BJ (cell line): ENCODE measurements at places on chromosomes 2 and 18.

- DNase-seq: no peak
These were observed 54.6 kb downstream of the LAMA3 start for GRCh38 chr18:23743733-23744333.

DNA sequence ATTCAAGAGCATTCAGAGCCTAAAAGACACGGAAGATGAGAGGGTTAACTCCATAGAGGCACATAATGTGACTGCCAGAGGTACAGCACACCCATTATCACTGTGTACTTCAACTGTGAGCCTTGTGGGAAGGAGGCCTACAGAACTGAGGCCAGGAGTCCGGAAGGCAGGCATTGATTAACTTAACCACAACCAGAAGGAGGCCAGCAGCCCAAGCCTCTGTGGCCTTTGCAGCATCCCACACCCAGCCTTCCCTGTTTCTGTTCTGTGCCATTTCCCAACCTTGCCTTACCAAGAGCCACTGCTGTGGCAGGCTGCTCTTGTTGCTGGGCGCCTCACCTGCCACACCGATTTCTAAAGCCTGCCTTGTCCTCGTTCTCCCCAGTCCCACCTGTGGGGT lies 27.2 kb downstream of the SIGLEC15 start:
- DNase-seq: no peak

GRCh38 chr18:48022531-48023329 lies 92.3 kb upstream of the SMAD2 start:
- DNase-seq: no peak

- peak; percentile 86 for DNase-seq
These were observed 65.4 kb downstream of the SMAD7 start for GRCh38 chr18:48885266-48885923.

- no peak for DNase-seq
These were observed 56.6 kb downstream of the EPG5 start for GRCh38 chr18:45910405-45911023.

DNA sequence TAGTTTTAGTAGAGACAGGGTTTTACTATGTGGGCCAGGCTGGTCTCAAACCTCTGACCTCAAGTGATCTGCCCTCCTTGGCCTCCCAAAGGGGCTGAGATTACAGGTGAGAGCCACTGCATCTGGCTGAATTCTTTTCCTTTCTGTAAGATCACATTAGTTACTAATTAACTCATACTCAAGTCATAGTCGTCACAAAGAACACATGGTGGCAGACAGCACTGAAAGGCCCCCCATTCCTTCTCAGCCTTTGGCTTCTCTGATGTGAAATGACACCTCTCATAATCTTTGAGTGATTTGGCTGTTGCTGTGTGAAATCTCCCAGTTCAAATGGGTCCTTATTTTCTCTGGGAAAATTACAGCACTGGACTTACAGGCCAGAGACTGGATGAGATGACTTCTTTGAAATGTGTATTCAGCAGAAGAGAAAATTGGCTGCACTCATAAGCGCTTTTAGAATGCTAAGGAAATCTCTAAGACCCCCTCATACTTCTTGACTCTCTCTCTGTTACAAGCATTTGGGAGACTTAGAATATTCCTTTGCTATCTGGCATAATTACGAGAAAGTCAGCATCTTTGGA lies 764.8 kb downstream of the RNF144A start:
- DNase-seq: no peak

DNA sequence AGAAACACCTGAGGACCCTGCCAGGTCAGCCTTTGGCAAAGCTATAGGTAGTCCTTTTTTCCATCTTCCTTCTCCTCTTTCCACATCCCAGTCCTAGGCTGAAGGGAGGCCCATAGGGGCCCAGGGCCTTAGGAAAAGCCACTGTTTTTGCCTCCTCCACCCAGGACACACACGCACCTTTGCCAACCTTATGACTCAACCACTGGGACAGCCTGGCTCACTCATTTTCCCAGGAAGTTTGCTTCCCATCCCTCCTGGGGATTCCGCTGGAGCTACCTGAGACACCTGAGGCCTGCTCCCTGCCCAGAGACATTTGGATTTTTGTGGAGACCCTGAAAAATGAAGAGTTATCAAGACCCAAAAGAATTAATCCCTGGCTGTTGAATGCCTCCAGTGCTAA lies 273.4 kb upstream of the SIX2 start:
- DNase-seq: no peak

GRCh38 chr18:22300665-22301636 lies 116.8 kb downstream of the CTAGE1 start:
- DNase-seq: no peak

DNA sequence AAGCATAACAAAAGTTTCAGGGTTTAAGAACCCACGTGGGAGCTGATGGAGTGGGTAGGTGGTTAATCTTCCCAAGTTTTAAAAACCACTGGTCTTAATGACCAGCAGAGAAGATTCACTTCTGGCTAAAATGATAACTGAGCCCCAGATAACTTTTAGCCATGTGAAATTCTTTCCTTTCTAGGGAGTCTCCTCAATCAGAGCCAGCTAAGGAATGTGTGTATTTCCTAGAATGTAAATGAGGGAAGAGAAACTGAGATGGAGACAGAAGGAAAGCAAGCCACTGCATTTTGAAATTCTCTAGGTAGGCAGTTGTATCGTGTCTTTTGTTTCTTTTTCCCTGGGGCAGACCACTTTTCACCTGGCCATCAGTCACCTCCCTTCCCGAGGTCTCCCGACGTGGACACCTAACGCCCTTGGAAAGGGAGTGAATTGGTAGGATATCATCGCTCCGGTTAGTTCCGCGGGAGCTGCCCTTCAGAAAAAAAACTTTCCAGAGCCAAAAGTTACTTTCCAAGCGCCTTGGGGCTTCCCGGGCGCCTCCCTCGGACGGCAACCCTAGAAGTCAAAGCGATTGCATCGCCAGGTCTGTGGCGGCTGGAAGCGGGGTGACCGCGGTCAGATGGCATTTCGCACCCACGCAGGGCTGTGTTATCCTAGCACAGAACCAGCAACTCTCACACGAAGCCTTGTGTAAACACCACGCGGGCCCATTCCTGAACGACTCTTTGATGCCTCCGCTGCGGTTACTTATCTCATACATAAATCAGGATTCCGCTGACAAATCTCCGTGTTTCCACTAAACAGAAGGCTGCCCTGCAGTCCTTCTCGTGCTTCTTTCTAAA lies 1.3 kb downstream of the COLEC12 start:
- peak; percentile 58 for DNase-seq

- DNase-seq: no peak
These were observed 204.9 kb downstream of the PTGR3 start for GRCh38 chr18:75003764-75004690.

- DNase-seq: no peak
These were observed 77.7 kb downstream of the MAP2 start for GRCh38 chr2:209501579-209501978.

- no peak for DNase-seq
These were observed 478.5 kb upstream of the ID2 start for GRCh38 chr2:8203364-8203763.

- DNase-seq: no peak
These were observed 15.9 kb upstream of the TMEM214 start for GRCh38 chr2:27016801-27017325.

DNA sequence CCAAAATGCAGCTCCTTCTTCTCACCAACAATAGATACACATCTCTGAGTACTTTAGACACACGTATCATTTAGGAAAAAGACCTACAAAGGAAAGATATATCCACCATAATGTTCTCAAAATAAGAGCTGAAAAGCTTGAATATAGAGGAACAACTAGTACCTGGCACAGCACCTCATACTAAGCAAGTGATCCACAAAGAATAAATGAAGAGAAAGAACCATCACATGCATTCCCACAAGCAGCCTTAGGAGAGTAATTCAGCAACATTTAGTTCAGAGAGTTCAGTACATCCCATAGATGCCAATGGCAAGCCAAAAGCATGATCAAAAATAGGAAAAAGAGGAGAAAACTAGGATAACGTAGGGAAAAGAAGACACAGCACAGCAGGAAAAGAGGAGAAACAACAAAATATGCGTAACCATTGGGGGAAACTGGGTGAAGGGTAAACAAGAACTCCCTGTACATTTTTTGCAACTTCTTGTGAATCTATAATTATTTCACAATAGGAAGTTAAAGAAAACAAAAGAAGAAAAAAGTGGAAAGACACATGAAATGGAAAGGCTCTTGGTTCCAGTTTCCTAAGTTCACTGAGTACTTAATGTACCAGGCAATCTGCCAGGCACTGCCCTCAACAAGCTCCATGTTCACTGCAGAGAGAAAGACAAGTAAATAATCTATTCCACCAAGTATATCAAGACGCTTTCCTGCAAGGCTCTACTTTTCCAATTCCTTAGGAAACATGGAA lies 22.3 kb downstream of the CLASP1 start:
- DNase-seq: no peak

GRCh38 chr2:54595999-54596902 lies 127.2 kb upstream of the EML6 start:
- no peak for DNase-seq

- no peak for DNase-seq
These were observed 84.5 kb upstream of the GALNT5 start for GRCh38 chr2:157172866-157173578.

DNA sequence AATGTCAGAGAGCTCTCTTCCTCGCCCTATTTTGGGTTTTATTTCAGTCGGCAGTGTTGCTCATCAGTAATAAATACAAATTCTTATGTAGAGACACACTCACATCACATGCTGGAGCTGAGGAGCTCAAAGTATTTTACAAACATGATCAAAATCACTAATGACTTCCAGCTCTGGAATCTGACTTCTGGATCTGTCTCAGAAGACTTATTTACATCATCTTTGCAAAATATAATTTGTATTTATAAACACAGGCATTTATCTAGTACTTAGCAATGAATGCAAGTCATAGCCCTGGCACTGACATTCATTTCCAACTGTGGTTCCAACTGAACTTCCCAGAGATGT lies 327.1 kb downstream of the NCKAP5 start:
- peak; percentile 82 for DNase-seq

DNA sequence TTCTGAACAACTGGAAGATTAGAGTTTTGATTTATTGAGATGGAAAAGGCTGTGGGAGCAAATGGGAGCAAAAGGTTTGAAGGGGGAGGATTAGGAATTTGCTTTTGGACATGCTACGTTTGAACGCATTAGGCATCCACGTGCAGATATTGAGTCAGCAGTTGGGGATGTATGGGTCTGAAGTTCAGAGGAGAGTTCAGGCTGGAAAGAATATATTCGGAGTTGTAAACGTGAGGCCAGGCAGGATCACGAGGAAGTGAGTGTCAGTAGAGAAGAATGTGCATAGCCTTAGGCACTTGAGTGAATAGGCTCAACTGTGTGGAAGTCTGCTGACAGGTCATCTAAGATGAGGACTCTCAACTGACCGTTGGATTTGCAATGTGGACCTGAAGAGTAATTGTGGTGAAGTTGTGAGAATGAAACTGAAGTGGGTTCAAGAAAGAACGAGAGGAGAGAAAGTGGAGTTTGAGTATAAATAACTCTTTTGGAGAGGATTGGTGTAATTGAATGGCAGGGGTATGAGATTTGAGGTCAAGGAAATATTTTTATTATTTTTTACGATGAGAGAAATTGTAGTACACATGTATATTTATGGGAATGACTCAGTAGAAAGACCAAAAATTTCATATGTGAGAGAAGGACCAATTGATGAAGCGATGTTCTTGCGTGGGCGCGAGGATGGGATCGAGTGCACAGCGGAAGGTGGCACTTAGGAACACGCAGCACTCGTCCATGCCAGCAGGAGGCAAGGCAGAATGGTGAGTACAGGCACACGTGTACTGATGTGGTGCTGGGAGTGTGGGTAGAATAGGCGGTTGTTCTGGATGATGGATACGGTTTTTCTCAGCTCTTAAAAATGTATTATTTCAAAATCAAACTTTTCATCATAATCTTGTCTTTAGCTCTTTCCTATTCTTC lies 40.5 kb upstream of the POLE4 start:
- peak; percentile 93 for DNase-seq

GRCh38 chr2:73255007-73255644 lies 21.0 kb downstream of the CCT7 start:
- no peak for DNase-seq
